LHCN-M2 (cell line): ENCODE measurements at places on chromosomes 12 and 14.

DNA sequence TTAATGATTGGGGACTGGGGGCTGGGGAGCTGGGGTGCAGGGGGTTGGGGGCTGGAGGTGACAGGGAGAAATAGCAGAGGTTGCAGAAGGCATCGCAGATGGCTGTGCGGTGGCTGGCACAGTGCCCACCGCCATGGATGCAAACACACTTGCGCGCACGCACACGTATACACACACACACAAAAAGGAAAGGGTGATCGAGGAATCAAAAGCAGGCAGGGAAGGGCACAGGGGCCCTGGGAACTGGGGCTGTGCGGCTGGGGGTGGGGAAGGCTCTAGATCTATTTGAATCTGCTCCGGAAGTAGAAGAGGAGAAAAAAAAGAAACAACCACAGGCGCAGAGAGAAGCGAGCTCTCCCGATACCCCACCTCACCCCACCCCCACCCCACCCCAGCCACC, 39.4 kb downstream of the ZFHX2 start:
- no peak for DNase-seq

- DNase-seq: peak; percentile 60
These were observed 1.2 kb downstream of the NEK9 start for GRCh38 chr14:75125617-75126016.

- DNase-seq: no peak
These were observed 3.4 kb upstream of the TMEM19 start for GRCh38 chr12:71682466-71682865.

DNA sequence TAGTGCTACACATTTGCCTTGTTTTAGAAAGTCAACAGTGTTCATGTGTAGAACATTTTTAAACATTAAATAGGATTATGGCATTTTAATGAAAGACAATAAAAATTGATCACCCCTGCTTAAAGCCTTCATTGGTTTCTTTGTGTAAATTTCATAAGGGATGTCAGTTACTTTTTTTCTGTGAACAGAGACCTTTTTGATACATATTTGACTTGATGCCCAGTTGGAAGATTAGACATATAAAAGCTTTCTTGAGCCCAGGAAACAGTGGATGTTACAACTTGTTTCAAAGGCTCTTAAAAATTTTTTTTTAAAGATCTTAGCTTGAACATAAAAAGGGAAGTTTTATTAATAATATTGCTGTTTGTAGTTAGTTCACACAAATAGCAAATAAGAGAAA, 168.7 kb upstream of the PDZRN4 start:
- DNase-seq: no peak

GRCh38 chr12:114912811-114913210, 228.8 kb upstream of the TBX3 start:
- no peak for DNase-seq

- DNase-seq: peak; percentile 71
These were observed 2.3 kb upstream of the KRT6A start for GRCh38 chr12:52495389-52495788.

DNA sequence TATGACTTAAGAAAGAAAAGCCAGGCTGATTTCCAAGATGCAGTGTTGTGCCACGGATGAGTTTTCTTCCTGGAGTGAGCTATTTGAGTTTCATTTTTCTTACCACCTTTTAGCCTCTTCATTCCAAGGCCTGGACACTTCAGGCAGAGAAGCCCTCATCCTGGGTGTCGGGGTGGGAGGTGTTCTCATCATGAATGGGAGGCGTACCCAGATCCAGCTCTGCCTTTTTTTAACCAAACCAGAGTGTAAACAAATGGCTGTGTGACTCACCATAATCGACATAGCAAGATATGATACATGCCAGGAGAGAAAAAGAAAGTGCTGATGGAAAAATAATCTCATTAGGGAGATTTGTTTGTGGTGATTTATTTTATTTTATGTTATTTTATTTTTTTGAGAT, 79.9 kb downstream of the ARF6 start:
- peak; percentile 91 for DNase-seq

- no peak for DNase-seq
These were observed 3.1 kb upstream of the ACTR6 start for GRCh38 chr12:100197486-100197885.

GRCh38 chr14:63454863-63455622, 88.1 kb downstream of the PPP2R5E start:
- peak; percentile 74 for DNase-seq
